ENCODE measurements at places on chromosomes 1 and 21.
A peak's percentile ranks its signal among the peaks of the same experiment; 100 is the strongest.

- no peak for DNase-seq
Measured at GRCh38 chr1:39960431-39960958, 5.5 kb downstream of the MFSD2A start.

DNA sequence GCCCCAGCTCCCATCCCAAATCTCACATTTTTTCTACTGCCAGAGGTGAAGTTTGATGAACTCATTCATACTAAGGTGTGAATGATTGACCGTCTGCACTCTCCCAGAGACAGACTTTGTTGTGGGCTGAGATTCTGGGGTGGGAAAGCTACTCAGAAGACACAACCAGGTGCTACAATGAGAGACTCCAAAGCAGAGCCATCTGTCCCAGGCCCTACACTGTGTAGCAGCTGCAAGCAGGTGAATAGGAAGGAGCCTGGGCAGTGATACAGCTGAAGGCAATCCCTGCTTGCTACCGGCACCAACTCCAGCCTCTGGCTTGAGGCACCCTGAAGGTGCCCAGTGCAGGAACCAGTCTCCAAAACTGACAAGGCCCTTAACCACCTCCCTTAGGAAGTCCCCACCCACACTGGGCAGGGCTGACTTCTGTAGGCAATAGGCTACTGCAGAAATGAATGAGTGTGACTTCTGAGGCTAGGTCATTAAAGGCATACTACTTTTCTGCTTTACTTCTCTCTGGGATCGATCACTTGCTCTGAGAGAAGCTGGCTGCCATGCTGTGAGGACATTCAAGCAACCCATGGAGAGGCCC, 79.7 kb upstream of the RUNX3 start:
- DNase-seq = no peak

DNA sequence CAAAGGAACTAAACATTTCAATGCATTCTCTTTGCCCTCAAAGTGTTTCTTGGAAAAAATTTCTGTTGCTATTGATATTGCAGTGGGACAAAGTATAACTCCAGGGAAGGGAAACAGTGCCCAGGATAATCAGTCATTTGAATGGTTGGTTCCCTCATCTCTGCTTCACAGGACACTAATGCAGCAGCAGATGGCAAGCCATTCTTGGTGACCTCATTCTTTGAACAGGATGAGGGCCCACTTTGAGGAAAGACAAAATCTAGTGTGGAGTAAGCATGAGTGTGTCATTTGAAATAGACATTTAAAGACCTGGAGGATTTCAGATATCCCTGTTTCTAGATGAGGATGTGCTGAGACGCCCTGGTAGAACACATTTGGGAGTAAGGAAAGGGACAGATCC, 32.3 kb downstream of the CHRM3 start:
- no peak for DNase-seq

- DNase-seq = no peak
Measured at GRCh38 chr1:204602111-204602579, 83.4 kb downstream of the LRRN2 start.

DNA sequence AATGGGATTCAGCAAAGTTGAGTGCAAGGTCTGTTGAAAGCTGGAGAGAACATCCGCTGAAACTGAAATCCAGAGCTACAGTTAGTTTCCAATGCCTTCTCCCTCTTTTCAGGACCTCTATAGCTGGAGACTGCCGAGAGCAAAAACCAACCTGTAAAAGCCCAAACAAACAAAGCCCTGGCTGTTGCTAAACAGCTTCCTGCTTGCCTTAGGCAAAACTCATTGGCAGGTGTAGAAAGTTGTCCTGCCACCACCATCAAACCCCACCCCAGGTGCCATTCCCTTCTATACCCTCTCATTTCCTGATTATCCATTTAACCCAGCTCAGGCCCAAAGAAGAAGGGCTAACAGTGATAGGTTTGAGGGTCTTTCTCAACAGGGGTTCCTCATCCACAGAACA, 24.7 kb downstream of the SCYL3 start:
- no peak for DNase-seq

GRCh38 chr1:12486401-12487005, 131.5 kb downstream of the DHRS3 start:
- no peak for DNase-seq

DNA sequence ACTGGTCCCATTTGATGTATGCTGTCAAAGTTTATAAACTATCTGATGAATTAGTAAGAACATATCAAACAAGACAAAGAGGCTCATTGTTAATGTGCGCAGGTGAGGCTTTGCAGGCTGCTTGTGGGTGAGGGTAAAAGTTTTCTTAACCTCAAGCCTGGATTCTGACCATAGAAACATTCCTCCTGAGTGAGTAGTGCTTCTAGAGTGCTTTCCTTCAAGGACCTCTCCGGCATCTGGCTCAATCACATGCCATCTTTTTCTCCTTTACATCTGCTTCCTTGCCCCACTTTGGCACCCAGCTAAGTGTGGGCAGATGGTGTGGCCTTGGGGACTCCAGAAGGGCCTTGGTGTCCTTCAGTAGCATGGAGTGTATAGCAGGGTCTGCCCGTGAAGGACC, 104.0 kb downstream of the ROR1 start:
- DNase-seq = no peak

GRCh38 chr1:160097151-160097910, 1.1 kb downstream of the IGSF8 start:
- DNase-seq = no peak

GRCh38 chr1:41420860-41421259, 59.6 kb downstream of the FOXO6 start:
- no peak for DNase-seq

DNA sequence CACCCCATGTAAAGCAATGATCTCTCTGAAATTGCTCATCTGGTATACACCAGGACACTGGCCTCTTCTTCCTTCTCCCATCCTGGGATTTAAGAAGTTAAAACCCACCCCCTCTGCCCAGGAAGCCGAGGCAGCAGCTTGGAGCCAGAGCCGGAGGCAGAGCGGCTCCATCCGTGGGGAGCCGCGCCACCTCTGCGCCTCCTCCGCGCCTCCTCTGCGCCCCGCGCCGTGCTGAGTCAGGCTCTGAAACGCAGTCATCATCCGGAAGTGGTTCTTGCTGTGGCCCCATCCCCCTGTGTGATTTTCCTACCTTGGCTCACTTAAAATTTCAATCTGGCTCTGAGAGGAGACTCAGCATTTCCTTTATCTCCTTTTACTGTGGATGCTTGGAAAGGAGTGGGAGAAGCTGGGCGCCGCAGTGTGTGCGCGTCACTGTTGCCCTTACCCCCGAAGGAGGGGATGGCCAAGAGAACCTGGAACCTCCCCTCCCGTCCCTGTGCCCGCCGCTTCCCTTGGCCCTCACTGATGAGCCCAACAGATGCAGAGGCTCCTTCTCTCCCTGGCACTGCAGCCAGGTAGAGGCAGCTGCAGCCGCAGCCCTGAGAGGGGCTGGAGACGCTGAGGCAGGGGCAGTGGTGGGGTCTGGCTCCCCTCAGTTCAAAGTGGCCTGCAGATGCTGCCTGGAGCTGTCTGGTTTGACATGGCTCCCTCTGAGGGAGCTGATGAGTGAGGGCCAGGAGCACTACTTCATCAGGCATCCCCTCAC, 15.3 kb upstream of the NPHP4 start:
- no peak for DNase-seq

DNA sequence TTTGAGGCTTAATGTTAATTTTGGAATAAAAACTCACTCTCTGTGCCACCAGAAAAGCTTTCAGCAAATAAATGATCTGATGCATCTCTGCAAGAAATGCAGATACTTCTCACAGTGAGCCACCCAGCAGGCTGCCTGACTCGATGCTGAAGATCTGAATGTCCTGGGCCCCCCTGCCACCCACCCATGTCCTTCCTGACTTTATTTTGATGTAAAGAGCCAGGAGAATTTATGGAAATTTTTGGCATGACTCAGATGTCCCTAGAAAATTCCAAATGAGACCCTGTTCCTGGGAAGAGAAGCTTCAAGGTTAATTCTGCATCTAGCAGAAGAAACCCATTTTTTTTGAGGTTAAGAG, 62.8 kb upstream of the COA6 start:
- no peak for DNase-seq

GRCh38 chr1:33036051-33036525, 595 bp downstream of the AK2 start:
- no peak for DNase-seq

- no peak for DNase-seq
Measured at GRCh38 chr21:41656946-41657525, 109.8 kb downstream of the RIPK4 start.

DNA sequence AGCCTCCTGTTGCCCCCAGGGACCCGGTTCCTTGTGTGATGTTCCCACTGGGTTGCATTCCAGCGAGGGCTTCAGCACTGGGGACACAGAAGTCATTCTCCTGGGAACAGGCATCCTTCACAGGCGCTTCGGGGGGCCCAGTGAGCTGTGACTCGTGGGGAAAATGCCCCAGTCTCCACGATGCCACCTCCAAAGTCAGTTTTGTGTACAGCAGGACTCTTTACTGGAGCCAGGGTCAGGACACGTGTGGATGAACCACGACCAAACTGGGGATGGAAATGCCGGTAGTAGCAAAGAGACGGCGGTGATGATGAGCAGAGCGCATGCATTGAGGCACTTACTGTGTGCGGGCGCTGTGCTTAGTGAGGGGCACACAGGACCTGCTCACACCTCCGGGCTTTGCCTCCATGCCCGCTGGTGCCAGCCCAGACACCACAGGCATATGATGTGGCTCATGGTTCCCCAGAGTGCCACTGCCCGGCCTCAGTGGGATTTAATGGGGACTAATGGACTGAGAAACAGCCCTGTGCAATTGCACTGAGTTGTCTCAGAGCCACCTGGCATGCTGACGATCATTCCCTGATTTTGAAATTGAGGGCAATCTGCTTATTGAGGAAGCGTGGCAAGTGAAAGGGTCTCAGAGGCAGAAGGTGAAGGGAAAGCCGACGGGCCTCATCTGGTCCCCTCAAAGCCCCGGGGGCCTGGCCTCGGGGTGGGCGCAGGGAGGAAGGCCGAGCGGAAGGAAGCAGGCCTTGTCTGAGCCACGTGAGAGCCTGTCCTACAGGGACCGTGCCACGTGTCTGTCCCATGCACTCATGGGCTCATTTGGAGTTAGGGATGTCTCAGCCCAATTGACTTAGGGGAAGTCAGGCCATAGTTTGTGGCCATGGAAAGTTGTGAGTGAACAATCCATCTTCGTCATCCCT, 91.4 kb downstream of the PDE9A start:
- DNase-seq = no peak

DNA sequence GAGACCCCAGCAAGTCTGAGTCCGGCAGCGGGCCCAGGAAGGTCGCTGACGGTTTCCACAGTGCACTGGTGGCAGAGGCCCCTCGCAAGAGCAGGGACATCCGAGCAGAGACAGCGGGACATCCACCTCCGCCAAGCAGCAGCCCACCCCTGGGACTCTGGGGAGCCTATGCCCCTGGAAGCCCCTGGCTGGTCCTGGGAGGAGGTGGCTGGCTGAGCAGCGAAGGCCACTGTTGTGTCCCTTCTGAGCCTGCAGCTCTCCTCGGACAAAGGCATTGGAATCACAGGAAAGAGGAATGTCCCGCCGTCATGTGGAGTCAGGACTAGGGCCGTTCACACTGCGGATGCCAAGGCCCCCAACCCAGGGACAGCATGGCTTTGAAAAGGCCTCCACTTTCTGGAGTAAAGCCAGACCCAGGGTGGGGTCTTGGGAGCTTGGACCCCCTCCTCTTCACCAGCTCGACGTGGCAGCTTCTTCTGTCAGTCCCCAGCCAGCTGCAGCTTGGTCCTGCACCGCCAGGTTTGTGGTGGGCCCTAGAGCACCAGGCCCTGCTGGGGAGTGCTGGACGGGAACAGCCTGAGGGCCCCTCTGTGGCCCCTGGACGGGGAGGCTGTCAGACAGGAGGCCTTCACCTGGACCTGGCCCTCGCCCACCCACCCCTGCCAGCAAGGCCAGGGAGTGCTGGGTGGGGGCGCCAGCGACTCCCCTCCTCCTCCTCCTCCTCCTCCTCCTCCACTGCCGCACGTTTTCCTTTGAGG, 1.4 kb downstream of the MEGF6 start:
- DNase-seq = no peak

GRCh38 chr1:209672705-209673630, 2.2 kb upstream of the G0S2 start:
- DNase-seq = no peak

- DNase-seq = no peak
Measured at GRCh38 chr1:200962631-200963030, 60.9 kb downstream of the KIF21B start.

DNA sequence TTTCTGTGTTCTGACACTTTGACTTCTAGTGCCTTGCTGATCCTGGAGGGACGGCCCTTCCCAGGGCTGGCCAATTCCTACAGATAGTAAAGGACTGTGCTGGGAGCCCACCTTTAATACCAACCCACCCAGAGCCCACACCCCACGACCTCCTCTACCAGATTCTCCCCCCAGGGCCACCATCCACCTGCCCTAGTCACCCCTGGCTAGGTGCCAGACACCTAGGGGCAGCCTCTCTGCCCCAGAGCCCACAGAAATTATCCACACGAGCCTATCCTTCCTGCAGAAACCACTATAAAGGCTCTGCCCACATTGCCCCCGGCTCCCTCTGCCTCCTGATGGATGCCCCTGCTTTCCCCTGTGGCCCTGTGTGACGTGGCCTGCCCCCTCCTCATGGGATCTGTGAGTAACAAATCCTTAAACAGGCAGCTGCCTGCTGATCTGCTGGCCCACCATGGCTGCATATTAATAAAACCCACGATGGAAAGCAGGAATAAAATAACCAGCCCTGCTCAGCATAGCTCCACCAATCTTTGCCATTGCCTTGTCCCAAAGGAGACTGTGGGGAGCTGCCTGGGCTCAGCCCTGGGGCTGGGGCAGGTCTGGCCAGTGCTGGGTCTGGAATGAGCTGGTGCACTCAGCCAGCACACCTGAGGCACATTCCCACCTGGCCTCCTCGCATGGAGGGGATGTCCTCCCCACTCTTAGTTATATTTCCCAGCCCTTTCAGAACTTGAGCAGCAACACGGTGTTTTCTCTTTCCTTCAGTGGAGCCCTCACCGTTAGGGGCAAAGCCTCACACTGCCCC, 488.5 kb downstream of the NPHP4 start:
- DNase-seq = no peak

- no peak for DNase-seq
Measured at GRCh38 chr1:181326348-181326747, 157.0 kb upstream of the CACNA1E start.

- peak; percentile 11 for DNase-seq
Measured at GRCh38 chr1:36516372-36517010, 33.8 kb upstream of the CSF3R start.

GRCh38 chr1:24683713-24684162, 40.6 kb downstream of the SRRM1 start:
- no peak for DNase-seq

GRCh38 chr1:91883470-91883869, 2.5 kb downstream of the TGFBR3 start:
- no peak for DNase-seq
